Erythroblast (primary cell): ENCODE measurements at places on chromosomes 4 and X.

DNA sequence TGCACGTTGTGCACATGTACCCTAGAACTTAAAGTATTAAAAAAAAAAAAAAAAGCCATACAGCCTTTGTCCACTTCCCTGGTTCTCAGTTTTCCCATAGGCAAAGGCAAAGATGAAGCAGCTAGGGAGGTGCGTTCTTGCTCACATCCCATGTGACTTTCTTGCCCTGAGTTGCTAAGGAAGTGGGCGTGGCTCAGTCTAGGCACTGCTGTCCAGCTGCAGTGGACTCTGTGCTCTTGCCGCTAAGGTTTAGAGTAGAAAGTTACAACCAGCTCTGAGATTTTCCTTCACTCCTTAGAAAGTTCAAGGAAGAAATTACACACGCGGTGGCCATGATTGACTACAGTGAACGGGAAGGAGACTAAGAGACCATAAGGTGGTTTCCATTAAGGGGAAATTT is 144.7 kb downstream of the NAA11 start:
- no peak for DNase-seq

GRCh38 chrX:63471004-63471403 is 119.9 kb upstream of the SPIN4 start:
- no peak for DNase-seq

- no peak for DNase-seq
These were observed 3.0 kb downstream of the PDE6B start for GRCh38 chr4:628311-628741.

DNA sequence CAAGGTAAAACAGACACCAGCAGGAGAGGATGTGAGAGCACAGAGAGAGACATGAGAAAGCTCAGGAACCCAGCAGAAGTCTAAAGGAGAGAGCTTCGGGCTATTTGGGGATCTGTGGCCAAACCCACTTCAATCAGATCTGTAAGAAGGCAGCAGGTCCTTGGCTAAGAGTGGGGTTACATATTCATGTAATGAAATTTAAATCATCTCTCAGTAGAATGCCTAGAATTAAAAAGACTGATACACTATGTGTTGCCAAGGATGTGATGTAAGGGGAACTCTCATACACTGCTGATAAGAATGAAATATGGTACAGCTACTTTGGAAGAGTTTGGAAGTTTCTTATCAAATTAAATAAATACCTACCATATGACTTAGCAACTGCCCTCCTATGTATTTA is 35.8 kb downstream of the PDE5A start:
- DNase-seq = no peak

- no peak for DNase-seq
These were observed 388.0 kb downstream of the SPRY1 start for GRCh38 chr4:123784626-123785025.

- no peak for DNase-seq
These were observed 7.4 kb downstream of the ANTXR2 start for GRCh38 chr4:80065601-80066000.
